Mammary epithelial cell (primary cell): ENCODE measurements at places on chromosomes 11 and 22. TPM values are rescaled to one million over a fixed set of nuclear protein-coding genes. Genes with fewer than 3 reads are reported as not detected.

The OR52A1 gene
- polyA plus RNA-seq, result not detected

- DNase-seq, result no peak
Measured at GRCh38 chr11:12375720-12376119, 1.7 kb upstream of the PARVA start.

DNA sequence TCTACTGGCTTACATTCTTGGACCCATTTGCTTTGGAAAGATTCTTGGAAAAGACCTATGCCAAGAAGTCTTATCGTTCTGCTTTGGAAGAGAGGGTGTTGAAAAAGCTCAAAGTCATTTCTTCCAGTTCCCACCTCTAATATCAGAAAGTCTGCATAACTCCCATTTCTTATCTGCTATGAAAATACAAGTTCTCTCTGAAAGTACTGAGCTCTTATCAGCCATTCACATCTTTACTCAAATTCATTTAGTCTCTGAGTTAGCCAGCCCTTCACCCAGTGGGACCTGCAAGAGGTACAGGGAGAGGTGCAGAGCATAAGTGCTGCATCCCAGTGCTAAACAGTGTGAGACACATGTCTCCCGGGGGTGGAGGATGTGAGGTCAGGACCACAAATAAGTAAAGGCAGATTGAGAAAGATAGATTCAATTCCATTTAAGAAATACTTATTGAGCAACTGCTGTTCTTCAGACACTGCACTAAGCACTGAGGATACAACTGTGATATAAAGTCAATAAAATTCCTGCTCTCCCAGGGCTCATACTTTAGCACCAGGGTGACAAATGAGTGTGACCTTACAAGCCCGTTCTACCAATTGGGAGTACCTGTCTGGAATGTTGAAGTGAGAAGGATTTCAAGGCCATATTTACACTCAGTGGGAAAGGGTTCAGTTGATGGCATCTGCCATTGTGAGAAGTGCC, 76.7 kb downstream of the PISD start:
- no peak for DNase-seq

The STX5 gene
- polyA plus RNA-seq, result 35.1 TPM

GRCh38 chr22:50302564-50302963, 4.9 kb downstream of the PLXNB2 start:
- DNase-seq, result no peak

The TENM4 gene
- 10.1 TPM for polyA plus RNA-seq

The PHF21B gene
- polyA plus RNA-seq, result not detected

DNA sequence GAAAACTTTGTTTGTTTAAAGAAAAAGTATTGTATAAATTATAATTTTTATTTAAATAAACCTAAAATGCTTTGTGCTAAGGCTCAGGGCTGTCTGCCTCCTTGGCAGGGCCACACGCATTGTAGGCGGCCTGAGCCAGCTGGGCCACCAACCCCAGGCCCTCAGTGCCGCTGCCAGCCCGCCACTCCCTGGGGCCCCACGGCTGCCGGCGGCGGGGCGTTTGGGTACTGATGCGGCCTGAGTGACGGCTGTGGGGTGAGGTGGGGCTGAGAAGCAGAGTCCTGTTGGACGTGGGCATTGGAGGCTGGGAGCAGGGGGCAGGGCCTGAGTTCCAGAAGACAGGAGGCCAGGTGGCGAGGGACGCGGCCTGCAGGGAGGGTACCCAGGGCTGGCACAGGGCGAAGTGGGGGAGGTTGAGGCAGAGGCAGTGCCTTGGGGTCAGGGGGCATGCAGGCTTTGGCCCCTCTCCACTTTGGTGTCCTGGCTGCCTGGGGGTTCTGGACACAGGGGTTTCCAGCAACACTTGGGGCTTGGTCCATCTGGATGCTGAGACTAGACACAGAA, 58.3 kb downstream of the CERK start:
- no peak for DNase-seq

The FAM118B gene
- polyA plus RNA-seq, result 15.4 TPM

The CARD18 gene
- 3.4 TPM for polyA plus RNA-seq
